CD4-positive, CD25-positive, alpha-beta regulatory T cell (primary cell): ENCODE measurements at places on chromosomes 1 and 21. TPM values are rescaled to one million over a fixed set of nuclear protein-coding genes. Genes with fewer than 3 reads are reported as not detected.

ESPN gene
- 3.7 TPM for total RNA-seq

KRTAP19-1 gene
- total RNA-seq = not detected

LRRC38 gene
- not detected for total RNA-seq

METTL25B gene
- 19.0 TPM for total RNA-seq

EPHX1 gene
- 0.62 TPM for total RNA-seq
